ENCODE measurements at places on chromosomes 4 and X.

DNA sequence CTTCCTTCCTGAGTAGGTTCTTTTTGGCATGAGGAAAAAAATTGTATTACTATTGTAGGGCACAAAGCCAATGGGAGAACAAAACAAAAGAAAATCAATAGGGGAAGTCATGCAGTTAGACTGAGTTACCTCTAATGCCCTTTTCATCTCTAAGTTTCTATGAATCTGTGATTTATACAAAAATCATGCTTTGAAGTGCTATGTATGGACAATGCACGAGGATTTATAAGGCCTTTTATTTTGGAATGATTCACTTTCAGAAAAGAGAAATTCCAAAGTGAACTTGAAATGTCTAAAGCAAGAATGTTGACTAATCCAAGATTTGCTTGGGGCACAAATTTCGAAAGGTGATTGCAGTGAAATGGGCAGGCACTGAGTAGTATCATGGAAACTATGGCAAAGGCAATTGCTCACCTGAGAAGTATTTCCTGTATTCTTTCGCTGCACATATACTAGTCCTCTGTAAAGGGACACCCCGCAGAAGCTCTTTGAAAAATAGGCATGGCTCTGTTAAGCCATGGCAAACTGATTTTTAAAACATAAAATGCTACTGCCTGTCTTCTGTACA, 52.8 kb downstream of the ADGRG4 start:
- DNase-seq: no peak

GRCh38 chr4:78809928-78810835, 34.0 kb downstream of the BMP2K start:
- no peak for DNase-seq

DNA sequence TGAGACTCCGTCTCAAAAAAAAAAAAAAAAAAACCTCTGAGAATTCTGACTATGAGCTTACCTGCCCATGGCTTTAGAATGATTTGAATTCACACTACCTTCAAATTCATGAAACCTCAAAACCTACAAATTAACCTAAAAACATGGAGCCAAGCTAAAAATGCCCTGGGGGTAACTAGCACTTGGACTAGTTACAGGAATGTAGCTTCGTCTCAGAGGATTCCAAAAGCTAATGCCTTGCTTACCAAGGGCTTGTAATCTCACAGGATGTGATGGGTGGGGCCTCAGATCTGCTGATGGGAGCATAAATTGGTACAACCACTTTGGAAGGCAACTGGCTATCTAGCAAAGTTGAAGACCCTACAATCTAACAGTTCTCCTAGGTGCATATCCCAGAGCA, 79.4 kb upstream of the SPRY1 start:
- no peak for DNase-seq

- DNase-seq: peak; percentile 60
These were observed 89.1 kb upstream of the KLHL13 start for GRCh38 chrX:118205421-118206395.

GRCh38 chrX:133783274-133783673, 202.1 kb downstream of the GPC3 start:
- DNase-seq: no peak

GRCh38 chrX:13220916-13221315, 98.9 kb downstream of the ATXN3L start:
- no peak for DNase-seq

GRCh38 chrX:143648705-143649104, 12.8 kb upstream of the SLITRK4 start:
- no peak for DNase-seq

- DNase-seq: no peak
These were observed 18.8 kb upstream of the TBC1D9 start for GRCh38 chr4:140774956-140775355.

All from NCI-H2081 treated with DMSO at 0.1 percent for 48 hours (cell line).